ENCODE measurements at places on chromosomes 6 and 20. TPM values are rescaled to one million over a fixed set of nuclear protein-coding genes. Genes with fewer than 3 reads are reported as not detected.

- DNase-seq: no peak
Measured at GRCh38 chr6:16676978-16677377, 84.3 kb downstream of the ATXN1 start.

- peak; percentile 33 for DNase-seq
Measured at GRCh38 chr6:106692112-106692818, 62.9 kb downstream of the QRSL1 start.

DNA sequence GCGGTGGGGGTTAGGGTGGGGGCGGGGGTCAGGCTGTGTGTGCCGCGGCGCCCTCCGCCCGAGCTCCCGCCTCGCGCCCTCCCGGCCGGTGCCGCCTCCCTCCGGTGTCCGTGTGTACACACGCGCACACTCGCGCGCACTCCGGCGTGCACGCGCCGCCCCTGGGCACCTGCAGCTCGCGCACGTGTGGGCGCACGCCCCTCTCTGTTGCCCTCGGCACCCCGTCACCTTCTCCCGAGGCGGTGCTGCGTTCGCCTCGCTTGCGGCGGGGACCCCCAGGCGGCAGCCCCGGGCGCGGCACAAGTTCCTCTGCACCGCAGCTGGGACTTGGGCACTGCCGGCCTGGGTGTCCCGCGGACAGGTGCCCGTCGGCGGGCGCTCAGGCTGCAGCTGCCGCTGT is 525 bp downstream of the MACROD2 start:
- peak; percentile 12 for DNase-seq

DNA sequence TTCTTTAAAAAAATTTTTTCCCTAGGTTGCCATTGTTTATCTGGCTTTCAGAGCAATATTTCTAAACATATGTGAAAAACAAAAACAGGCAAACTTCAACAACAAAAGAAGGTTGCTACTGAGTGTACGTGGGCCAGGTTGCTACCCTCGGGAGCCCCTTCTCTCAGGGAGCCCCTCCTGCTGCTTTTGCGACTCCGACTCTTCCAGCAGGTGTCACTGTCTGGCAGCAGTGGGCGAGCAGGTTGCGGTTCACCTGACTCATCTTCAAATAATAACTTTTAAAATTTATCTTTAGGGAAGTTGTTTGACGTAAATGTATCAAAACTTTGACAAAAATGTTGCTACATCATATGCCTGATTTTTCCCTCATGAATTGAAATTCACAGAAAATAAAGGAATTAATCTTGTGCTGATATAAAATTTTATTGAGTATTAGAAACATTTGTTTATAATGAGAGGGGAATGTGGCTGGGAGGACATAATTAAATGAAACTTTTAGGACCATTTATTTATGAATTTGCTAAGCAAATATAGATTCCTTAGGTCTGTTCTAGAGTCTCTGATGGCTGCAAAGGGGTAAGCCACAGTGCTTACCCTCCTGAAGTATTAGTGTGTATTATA is 138.8 kb downstream of the HIVEP1 start:
- DNase-seq: no peak

DNA sequence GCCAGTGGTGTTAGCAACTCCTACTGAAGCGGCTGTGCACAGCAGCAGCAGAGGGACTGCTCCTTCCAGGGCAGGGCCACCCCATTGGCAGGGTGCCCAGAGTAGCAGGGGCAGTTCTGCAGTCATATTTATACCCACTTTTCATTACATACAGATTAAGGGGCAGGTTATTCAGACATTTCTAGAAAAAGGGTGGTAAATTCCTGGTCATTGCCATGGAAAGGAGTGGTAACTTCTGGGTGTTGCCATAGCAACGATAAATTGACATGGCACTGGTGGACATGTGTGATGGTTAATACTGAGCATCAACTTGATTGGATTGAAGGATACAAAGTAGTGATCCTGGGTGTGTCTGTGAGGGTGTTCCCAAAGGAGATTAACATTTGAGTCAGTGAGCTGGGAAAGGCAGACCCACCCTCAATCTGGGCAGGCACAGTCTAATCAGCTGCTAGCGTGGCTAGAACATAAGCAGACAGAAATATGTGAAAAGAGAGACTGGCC is 45.0 kb downstream of the IYD start:
- DNase-seq: no peak

DNA sequence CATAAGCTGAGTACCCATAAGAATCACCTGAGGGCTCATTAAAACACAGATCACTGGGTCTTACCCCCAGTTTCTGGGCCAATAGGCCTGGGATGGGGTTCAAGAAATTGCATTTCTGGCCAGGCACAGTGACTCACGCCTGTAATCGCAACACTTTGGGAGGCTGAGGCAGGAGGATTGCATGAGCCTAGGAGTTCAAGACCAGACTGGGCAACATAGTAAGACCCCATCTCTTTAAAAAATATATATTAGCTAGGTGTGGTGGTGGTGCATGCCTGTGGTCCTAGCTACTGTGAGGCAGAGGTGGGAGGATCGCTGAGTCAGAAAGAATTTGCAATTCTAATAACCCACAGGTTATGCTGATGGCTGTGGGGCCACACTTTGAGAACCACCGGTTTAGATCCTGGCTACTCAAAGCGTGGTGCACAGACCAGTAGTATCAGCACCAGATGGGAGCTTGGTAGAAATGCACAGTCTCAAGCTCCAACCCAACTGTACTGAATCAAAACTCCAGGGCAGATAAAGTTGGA is 2.0 kb downstream of the CCM2L start:
- DNase-seq: no peak

- peak; percentile 14 for DNase-seq
Measured at GRCh38 chr6:96923871-96924493, 546 bp upstream of the KLHL32 start.

CALHM6 gene
- polyA plus RNA-seq: 0.08 TPM

POM121L2 gene
- polyA plus RNA-seq: not detected

IL17F gene
- not detected for polyA plus RNA-seq

CRISP2 gene
- polyA plus RNA-seq: not detected

SULF2 gene
- polyA plus RNA-seq: 58.5 TPM
